ENCODE measurements at places on chromosomes 16 and 17.

DNA sequence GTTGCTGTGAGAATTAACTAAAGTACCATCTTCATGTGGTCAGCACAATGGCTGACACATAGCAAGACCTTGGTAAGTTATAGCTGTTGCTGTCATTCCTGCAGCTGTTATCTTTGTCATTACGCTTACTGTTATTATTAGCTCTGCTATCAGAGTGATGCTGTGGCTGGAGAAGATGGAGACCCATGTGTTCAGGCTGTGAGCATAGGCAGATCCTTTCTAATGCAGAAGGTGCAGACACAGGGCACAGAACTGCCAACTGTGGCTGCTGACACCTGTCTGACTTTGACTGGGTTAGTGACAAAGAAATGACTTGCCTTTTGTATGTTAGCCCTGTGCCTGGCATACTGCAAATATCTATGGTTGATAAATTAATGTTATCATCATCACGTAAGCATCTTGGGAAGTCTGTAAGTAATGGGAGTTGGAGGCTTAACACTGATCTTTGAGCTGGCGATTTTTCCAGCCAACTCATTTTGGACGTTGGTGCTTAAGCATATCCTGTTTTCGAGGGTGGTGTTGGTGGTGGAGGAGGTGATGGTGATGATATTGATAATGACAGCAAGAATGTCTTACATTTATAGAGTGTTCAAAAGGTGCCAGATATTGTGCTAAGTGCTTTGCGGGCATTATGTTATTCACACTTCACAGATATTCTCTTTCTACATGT is 695.3 kb downstream of the WWOX start:
- no peak for DNase-seq

- no peak for DNase-seq
Observed at GRCh38 chr17:7839876-7840261, 5.9 kb downstream of the KDM6B start.

DNA sequence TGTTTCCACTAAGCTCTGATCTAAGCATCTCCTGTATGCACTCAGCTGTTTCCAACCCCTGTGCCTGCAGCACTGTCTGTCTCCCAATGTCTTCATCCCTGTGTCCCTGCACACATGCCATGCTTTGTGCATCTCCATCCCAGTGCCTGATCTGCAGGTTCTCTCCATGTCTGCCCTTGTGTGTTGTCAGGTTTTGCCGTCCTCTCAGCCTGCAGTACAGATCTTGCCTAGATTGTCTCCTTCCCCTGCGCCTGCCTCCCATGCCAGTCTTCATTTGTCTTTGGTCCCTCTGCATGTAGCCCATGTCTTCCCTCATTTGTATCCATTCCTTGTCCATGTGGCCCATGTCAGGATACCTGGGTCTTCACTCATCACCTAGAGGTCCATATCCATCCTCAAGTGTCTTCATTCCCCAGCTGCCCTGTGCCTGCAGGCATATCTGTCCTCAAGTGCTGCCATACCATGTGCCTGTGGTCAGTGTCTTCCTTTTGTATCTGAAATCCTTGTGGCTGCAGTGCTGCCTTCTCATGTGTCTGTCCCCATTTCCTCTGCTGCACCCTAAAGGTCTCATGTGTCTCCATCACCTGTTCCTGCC is 71.5 kb downstream of the TNFRSF13B start:
- DNase-seq, result no peak

GRCh38 chr16:73179705-73180331 is 131.9 kb upstream of the ZFHX3 start:
- no peak for DNase-seq

DNA sequence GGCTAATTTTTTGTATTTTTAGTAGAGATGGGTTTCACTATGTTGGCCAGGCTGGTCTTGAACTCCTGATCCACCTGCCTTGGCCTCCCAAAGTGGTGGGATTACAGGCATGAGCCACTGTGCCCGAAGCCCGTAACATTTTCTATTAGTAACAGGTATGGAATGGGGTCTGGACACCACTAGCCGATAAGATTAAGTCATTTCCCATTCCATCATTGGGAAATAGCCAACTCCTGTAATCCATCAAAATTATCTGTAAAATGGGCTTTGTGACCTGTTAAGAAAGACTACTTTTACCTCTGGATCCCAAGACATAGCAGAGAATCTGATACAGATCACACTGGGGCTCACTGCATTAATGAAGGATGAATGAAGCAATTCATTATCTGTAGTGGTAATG is 3.9 kb upstream of the LUC7L3 start:
- DNase-seq, result no peak

DNA sequence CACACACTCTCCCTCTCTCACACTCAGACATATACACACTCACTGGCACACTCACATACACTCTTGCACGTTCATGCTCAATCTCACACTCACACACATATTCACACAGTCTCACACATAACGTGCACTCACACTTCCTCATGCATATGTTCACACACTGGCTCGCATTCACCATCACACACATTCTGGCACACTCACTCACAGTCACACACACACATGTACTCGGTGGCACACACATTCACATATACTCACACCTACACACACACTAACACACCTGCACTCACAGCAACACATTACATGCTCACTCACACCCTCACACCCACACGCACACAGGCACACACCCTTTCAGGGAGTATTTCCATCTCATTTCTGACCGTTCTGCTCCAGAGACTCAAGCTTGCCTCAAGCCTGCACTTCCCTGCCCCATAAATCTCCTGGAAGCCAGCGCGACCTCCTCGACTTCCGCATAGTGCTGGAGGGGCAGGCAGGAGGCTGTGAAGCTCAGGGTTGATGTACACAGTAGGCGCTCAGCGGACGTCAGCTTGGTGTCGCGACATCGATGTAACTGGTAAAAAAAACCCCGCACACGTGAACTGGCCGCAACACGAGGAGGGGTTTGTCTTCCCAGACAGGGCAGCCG is 66.7 kb upstream of the FOXF1 start:
- no peak for DNase-seq

- no peak for DNase-seq
Observed at GRCh38 chr17:10197721-10198508, 491 bp downstream of the GAS7 start.

GRCh38 chr17:3271072-3271848 is 26.9 kb downstream of the OR3A1 start:
- DNase-seq, result no peak

GRCh38 chr17:9772658-9773057 is 18.7 kb downstream of the DHRS7C start:
- no peak for DNase-seq

Data from ACHN (cell line).